SHP77 (cell line): ENCODE measurements at places on chromosomes 2 and 18.
A peak's percentile ranks its signal among the peaks of the same experiment; 100 is the strongest.

- DNase-seq, result no peak
These were observed 55.9 kb downstream of the FMNL2 start for GRCh38 chr2:152390837-152391236.

- no peak for DNase-seq
These were observed 702.9 kb downstream of the ERBB4 start for GRCh38 chr2:211835695-211836094.

DNA sequence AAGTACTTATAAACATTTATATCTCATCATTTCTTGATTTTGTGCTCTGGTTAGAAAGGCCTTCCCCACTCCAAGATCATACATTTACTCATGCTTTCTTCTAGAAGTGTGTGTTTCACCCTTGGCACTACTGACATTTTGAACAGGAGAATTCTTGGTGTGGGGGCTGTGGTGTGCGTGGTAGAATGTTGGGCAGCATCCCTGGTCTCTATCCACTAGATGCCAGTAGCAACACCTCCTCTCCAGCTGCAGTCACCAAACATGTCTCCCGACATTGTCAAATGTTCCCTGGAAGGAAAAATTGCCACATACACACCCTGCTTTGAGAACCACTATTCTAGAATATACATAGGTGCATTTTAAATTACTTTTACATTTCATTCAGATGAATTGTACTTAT, 8.7 kb upstream of the TGIF1 start:
- peak; percentile 24 for DNase-seq

- no peak for DNase-seq
These were observed 40.3 kb downstream of the RRM2 start for GRCh38 chr2:10162586-10163497.

DNA sequence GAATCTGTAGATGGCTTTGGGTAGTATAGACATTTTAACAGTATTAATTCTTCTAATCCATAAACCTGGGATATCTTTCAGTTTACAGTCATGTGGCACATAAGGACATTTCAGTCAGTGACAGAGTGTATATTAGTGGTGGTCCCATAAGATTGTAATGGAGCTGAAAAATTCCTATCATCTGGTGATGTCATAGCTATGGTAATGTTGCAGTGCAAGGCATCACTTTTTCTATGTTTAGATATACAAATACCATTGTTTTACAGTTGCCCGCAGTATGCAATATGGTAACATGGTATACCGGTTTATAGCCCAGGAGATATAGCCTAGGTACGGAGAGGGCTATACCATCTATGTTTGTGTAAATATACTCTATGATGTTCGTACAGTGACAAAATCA, 9.7 kb downstream of the CCDC150 start:
- DNase-seq, result no peak

GRCh38 chr2:239790313-239790712, 234.8 kb downstream of the NDUFA10 start:
- DNase-seq, result no peak

GRCh38 chr2:177906041-177906718, 166.4 kb downstream of the PDE11A start:
- DNase-seq, result peak; percentile 6

DNA sequence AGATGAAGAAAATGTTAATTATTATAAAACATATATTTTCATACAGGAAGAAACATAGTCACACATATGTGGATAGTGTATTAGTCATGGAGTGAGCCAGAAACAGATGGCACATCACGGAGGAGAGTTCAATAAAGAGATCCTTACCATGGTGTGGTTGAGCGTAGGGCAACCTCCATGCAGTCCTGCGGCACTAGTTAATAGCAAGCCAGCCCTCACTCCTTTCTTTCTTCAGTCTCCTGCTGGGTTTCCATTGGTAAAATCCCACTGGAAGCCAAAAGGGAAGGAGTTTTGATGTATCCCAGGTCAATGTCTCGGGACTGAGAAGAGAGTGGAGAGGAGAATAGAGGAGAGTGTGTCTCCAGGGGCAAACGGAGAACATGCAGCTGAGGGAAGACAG, 328.1 kb downstream of the NR4A2 start:
- no peak for DNase-seq

- peak; percentile 15 for DNase-seq
These were observed 91.8 kb downstream of the ACVR1 start for GRCh38 chr2:157784169-157784822.

- peak; percentile 28 for DNase-seq
These were observed 19.7 kb downstream of the CLUL1 start for GRCh38 chr18:616380-616995.

GRCh38 chr2:159904959-159905305, 106.9 kb upstream of the CD302 start:
- no peak for DNase-seq

DNA sequence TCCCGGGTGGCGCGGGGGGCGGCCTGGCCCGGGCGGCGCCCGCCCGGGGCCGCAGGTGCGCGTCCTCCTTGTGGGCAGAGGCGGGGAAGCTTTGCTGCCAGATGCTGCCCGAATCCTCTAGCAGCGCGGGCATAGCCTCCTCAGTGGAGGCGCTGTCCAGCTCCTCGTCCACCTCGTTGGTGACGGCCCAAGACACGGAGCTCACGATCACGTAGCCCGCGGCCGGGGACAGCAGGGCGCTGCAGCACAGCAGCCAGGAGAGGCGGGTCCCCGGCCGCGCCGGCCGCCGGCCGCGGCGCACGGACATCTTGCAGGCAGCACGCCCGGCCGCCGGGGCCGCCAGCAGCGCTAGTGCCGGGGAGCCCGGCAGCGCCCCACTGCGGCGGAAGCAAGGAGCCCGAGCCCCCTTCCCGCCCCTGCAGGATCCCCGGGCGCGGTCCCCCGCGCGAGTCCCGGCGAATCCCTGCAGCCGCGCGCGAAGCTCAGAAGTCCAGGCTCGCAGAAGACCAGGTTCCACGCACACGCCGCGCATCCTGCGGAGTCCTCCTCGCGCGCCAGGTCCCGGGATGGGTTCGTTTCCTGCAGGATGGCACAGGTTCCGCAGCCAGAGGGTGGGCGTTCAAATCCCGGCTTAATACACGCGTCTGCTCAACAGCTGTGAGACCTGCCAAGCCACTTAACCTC, at the start of gene CREG2:
Gene CREG2, minus strand, starts transcription at position 353 of the 684 bp plus-strand sequence. Its CDS starts 46 bp downstream, at position 307.
- no peak for DNase-seq

- DNase-seq, result no peak
These were observed 1655.6 kb downstream of the DPP10 start for GRCh38 chr2:116098049-116098448.

DNA sequence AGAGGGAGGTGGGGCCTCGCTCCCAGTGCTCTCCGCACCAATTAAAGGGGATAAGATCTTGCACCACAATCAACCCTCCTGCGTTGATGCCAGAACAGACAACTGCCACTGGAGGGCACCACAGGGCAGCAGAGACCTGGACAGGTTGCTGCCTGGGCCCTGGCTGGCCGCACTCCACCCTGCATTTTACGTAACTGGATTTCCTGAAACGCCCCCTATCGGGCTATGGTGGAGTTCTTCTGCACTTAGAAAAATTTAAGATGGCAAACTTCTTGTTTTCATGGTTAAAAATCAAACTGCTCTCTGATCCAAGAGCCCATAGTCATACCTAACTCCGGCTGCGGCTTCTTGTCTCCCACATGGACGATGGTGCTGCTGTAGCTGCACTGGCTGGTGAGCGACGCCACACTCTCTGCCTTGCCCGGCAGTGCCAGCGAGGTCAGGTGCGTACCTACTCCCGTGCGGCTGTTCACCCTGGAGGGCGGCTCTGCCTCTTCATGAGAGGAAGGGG, 16.8 kb upstream of the HES6 start:
- peak; percentile 92 for DNase-seq

- DNase-seq, result no peak
These were observed 144.8 kb upstream of the TNP1 start for GRCh38 chr2:217004656-217005055.

DNA sequence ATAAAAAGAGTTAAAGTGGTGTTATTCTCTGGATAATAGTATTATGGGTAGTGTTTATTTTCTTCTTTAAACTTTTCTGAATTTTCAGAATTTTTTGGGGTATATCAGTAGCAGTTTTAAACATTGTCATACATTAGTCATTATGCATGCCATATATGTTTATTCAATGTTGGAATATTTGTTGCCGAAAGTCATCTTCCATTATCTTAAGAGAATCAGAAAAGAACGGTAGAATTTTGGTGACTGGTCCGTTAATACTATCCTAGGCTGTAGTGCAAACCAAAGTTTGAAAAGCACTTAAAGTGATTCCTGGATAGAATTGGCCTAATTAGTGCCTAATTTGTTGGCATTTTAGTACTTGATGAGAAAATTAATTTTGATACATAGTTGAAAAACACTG, 244.1 kb downstream of the PHLPP1 start:
- no peak for DNase-seq

DNA sequence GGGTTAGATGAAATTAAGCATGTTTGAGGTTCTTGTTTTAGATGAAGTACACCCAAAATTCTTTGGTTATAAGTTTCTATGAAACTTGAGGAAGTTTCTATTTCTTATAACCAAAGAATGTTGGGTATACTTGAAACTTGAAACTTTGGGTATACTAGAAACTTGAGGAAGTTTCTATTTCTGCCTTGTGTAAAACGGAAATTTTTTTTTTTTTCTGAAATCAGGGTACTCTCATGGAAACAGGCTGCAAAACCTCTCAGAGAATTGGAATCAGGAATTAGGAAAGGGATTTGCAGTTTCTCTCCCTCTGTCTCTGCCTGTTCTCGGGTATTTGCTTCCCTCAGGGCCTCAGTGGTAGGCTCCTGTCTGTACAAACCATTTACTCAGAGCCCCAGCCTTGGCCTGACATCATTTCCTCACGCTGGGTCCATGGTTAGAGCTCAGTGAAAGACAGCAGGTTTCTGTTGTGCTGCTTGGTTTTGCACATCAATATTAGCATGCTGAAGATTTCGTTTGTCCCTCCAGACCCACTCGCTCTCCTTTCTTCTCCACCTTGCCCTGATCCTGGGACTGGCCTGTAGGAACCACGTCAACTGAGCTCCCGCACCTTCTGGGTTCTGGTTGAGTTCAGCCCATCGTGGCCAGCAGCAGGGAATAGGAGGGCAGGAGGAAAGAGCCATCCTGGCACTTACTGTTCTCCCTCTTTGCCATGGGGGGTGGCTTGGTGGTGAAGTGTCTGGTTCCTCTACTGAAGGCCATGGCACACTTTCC, 106.4 kb downstream of the POLR1A start:
- DNase-seq, result no peak

- DNase-seq, result no peak
These were observed 90.0 kb downstream of the TRIB2 start for GRCh38 chr2:12806549-12807242.

- no peak for DNase-seq
These were observed 99.8 kb upstream of the FSIP2 start for GRCh38 chr2:185638771-185639170.

DNA sequence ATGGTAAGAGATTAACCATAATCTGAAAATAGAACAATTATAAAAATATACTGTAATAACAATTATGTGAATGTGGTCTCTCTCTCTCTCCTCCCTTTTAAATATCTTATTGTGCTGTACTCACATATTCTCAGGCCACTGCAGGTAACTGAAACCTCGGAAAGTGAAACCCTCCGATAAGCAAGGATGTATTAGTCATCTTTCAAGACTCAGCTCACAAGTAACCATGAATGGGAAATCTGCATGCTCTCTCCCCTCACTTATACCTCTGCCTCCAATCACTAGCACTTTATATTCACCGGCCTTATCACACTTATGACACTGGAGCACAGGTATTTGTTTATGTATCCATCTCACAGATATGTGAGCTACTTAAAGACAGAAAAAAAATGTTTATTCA, 139.7 kb downstream of the LRP2 start:
- no peak for DNase-seq

GRCh38 chr2:240437861-240438809, 2.7 kb downstream of the GPC1 start:
- peak; percentile 50 for DNase-seq

GRCh38 chr2:42874949-42875801, 82.8 kb upstream of the HAAO start:
- no peak for DNase-seq

GRCh38 chr2:128317181-128317898, 1.3 kb downstream of the HS6ST1 start:
- no peak for DNase-seq

DNA sequence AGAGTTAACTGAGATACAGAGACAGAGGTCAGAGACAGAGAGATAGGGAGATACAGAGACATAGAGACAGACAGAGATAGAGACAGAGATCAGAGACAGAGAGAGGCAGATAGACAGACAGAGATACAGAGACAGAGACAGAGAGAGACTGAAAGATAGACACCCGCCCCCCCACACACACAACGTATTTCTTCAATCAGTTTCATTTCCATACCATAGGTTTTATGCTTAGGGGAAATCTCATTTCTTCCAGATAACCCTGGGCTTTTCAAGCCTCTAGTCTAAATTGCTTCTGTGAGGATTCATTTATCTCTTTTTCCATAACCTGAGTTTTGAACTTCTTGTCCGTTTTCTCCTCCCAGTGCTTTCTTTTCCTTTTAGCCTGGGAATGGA, 94.6 kb downstream of the CD8B2 start:
- DNase-seq, result no peak

DNA sequence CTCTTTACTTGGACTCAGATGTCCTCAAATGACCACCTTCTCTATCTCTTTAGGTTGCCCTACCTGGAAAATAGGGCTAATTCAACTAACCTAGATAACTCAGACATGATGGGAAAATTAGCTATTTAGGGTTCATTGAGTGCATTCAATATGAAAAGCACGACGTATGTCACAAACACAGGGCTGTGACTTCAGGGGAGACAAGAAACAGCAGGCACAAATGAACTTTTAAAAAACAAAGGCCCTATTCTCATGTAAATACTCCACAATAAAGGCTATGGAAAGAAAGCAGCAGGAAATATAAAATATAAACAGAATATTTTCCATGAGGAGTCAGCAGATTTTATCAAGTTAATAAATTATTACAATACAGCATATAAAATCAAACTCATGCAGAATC, 97.8 kb downstream of the SS18 start:
- DNase-seq, result no peak

- DNase-seq, result no peak
These were observed 51.5 kb upstream of the RNU4ATAC start for GRCh38 chr2:121478996-121479745.

- no peak for DNase-seq
These were observed 315.1 kb downstream of the RDH14 start for GRCh38 chr2:18245375-18245774.

- no peak for DNase-seq
These were observed 7.4 kb downstream of the DCAF17 start for GRCh38 chr2:171441470-171441869.

DNA sequence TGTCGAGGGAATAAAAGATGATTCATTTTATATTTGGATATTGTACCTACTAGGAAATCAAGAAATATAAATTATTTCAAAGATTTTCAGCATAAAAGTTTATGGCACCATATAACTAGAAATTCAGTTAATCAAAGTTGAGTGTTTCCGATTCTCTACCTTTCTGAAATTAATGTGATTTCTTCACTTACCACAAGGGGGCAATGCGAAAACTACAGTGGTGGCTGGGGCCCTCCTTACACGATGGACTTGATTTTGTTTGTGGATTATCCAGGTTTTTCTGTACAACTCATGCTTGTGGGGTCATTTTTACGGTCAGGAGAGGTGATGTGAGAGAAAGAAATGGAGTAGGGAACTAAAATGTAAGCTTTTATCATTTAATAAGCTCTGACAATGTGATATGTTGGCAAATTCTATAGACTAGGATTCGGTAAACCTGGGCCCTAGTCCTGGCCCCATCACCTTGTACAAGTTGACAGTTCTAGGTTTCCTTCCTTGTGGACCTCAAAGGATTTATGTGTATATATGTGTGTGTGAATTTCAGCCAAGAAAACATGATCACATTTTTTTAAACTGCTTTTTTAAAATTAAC, 47.6 kb downstream of the G6PC2 start:
- DNase-seq, result no peak

GRCh38 chr2:132562245-132562644, 107.8 kb downstream of the LYPD1 start:
- no peak for DNase-seq

- no peak for DNase-seq
These were observed 653 bp downstream of the MRPS9 start for GRCh38 chr2:105038383-105039061.
